ENCODE measurements at places on chromosomes 16 and 17.

GRCh38 chr16:6571044-6571443, 761.6 kb upstream of the RBFOX1 start:
- no peak for DNase-seq

DNA sequence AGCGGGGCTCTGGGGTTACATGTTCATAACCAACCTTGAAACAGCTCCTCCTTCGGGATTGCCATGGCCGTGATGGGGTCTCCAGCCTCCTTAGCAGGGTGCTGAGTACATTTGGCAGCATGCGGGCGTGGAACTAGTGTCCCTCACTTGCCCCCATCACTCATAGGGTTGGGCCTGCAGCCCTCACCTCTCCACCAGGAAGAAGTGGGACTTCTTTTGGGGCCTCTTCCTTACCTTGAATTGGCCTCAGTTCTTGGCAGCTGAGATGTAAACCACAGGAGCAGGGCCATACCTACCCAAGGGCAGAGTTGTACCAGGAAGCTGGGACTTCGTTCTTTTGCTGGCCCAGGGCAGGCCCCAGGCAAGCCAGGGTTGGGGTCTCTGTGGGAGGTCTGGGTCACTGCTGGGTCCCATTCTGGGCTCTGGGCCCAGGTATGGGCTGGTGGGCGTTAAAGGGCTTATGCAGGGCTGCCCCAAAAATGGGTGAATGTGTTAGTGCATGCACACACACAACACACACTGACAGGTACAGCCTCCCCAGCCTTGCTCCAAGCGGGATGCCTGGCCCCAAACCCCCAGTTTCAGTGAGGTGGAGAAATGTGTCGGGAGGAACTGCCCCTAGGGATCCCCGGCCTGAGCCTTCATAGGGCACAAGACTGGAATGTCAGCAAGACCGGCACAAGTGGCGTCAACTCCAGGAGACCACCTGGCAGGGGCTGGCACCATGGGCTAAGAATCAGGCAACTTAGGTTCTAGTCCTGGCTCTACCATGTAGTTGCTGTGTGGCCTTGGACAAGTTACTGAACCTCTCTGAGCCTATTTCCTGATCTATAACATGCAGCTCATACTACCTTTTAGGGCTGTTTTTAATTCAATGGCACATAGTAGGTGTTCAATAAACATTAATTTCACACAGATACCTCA, 3.9 kb upstream of the KRT15 start:
- no peak for DNase-seq

DNA sequence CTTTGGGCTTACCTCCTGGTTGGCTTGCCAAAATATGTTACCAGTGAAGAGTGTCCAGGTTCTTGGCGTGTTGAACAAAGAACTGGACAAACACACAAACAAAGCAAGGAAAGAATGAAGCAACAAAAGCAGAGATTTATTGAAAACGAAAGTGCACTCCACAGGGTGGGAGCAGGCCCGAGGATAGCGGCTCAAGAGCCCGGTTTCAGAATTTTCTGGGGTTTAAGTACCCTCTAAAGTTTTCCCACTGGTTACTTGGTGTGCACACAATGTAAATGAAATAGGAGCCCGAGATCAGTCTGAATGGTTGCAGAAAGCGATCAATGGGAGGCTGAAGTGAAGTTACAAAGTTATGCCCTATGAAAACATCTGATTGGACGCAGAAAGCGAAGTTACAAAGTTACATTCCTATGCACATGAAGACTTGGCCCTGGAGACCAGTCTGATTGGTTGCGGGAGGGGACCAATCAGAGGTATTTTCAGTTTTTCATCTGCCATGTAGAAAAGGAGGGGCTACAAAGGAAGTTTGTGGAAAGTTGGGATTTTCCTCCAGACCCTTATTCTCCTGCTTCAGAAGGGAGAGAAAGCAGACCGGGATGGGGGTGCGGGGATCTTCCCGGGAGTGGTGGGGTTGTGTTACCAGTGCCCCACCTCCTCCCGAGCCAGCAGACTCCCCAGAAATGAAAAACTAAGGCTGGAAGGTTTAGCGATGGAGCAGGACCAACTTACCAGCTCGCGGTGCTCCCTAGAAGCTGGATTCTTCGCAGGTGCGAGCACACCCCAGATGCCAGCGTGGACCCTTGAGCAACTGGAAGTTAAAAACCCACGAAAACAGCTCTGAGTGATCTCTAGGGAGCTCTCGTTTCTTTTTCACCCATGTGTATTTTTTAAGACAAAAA, at the start of gene SLFN12:
TSS of gene SLFN12 (minus strand) at position 325 of the 899 bp plus-strand sequence. CDS start 9,472 bp downstream, outside the sequence.
- peak; percentile 22 for DNase-seq

DNA sequence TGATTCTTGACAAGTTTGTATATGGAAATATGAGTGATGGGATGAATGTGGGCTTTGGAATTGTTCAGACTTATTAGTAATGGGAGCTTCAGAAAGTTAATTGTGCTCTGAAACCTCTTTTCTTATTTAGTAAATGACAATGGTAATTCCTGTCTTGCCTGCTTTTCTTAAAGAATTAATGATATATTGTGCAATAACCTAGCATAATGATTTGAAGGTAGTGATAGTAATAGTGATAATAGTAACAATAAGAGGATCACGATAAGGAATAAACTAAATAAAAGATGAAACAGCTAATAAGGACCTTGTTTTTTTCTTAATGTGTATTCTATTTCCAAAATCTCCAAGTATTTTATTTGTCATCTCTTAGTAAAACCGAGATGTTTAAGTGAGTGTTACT, 245.0 kb upstream of the CPHXL start:
- DNase-seq, result no peak

- DNase-seq, result no peak
These were observed 119.7 kb upstream of the MYOCD start for GRCh38 chr17:12545877-12546513.

- DNase-seq, result no peak
These were observed 693 bp downstream of the NDRG4 start for GRCh38 chr16:58500430-58501241.

DNA sequence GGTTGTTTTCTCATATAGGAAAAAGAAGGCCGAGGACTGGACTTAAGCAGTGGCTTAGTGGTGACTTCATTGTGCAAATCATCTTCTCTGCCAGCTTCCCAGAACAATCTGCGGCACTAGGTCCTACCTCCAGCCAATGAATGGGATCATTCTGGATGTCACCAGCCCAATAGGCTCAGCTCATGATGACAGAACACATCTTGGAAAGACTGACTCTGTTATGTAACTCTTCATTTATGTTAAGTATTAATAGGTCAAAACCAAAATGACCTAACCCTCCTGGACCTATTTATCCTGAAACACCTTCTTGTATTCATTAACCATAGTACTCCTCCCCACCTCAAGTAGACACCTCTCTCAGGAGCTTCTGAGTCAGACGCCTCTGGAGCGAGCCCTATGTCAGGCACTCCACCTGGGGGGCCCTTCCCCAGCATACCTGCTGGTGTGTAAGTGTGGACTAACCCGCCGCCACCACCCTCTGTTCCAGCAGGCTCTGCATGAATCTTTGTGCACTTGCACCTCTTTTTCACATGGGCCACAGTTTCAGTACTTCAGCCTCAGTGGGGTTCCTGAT, 7.2 kb downstream of the ARL2BP start:
- DNase-seq, result no peak

GRCh38 chr16:28901862-28902261, 23.2 kb downstream of the RABEP2 start:
- DNase-seq, result no peak

DNA sequence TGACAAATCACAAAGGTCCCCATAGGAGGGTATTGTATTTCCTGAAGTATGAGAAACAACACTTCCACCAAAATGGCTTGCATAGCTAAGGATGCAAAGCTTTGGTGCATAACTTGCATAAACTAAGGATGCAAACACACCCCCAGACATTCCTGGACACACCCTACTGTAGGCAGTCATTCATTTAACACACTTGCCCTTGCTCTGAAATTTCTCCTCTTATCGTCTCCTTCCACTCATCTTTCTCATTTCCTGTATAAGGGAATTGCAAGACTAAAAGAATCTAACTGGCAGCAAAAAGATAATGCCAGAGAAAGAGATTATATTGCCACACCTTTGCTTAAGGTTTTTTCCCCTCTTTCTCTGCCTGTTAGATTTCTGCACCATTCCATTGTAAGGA, 28.3 kb downstream of the CHD9 start:
- DNase-seq, result no peak

GRCh38 chr17:21177401-21177800, 36.6 kb downstream of the TMEM11 start:
- DNase-seq, result no peak

DNA sequence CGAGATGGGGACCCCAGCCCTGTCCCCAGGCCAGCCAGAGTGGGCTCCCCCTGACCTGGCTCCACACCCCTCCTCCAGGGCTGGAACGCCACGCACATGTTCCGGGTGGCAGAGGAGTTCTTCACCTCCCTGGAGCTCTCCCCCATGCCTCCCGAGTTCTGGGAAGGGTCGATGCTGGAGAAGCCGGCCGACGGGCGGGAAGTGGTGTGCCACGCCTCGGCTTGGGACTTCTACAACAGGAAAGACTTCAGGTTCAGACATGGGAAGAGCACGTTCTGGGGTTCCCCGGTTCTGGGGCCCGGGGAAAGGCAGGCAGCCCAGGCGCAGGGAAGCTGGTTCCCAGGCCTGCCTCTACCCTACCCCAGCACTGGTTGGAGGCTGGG, 4.6 kb downstream of the ACE start:
- no peak for DNase-seq

- DNase-seq, result no peak
These were observed 8.5 kb upstream of the TMEM92 start for GRCh38 chr17:50265690-50266315.

DNA sequence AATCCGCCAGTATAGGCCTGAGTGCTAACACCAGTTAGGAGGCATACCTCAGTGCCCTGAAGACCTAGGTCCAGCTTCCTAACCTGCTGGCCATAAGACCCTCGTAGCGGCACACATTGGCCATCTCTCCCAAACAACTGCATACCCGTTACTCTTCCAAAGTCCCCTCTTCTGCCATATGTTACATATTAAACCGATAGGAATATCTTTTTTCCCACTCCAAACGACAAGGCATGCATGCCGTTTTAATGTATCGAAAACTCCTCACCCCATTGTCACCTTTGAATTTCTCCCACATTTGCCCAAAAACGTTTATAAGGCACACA, 721 bp upstream of the AXIN2 start:
- no peak for DNase-seq

- no peak for DNase-seq
These were observed 1.5 kb upstream of the CDH13 start for GRCh38 chr16:82625066-82625968.

GRCh38 chr17:49120166-49120565, 12.4 kb upstream of the B4GALNT2 start:
- DNase-seq, result no peak

DNA sequence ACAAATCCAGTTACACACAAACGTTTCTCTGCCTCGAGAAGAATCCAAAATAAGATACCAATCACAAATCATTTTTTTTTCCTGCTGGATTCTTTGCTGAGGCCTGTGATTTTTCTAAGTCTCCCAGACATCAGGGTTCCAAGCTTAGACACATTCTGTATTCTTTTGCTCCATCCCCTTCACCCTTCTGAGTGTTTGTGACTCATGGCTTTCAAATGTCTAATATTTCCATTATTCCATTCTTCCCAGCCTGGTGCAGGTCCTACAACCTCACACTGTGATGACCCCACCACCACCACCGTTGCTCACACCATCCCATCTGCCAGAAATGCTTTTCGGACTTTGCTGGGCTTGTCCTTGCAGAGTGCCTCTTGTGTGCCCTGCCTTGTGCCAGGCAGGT, 480.1 kb downstream of the SOX9 start:
- no peak for DNase-seq

DNA sequence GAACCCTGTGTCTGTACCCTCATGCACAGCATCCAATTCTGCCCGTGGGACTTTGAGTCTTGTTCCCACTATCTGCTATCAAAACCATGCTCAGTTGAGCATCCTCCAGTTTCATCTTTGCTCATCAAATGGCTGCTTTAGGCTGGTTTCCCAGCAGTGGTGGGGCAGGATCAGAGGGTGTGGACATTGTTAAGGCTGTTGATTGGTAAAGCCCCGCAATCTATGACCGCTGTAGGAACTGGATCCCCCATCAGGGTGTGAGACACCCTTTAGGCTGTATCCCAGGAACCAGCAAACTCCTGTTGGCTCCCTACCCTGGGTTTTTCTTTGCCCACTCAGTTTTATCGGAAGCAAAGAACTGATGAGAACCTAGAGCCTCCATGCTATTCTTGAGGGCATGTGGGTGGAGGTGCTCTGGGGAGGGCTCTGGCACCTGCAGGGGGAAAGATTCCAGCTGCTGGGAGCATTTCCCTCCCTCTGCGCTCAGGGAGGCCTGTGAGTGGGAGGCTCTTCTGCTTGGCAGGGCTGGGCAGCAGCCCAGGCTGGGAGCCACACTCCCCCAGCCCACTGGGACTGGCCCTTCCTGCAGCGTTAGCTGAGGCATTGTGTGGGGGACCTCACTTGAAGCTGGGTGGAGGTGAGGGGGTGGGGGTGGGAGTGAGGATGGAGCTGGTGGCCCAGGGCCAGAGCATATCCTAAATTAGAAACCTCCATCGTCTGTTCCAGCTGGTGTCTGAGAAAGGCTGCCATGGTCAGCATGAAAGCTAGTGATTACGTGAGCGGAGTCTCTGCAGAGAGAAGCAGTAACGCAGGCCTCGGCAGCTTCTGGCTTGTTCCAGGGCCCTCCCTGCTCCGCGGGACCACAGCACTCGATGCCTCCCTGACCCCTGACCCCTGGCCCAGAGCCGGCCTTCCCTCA, 160.6 kb downstream of the IRF8 start:
- no peak for DNase-seq

DNA sequence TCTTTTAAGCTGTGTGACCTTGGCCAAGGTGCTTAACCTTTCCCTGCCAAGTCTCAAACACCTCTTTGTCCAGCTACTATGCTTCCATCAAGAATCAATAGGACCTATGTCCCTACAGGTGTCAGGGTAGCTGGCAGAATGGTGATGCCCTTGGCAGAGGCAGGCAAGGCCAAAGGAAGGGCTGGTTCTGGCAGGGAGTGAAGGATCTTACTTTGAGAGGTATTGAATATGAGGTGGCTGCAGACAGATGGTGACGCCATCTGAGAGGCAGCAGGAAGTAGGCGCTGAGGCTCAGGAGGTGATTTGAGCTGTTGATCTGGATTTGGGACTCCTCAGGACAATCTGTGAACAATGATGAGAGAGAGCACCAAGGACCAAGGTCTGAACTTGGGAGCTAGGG, 12.5 kb downstream of the ABCC3 start:
- DNase-seq, result no peak

- no peak for DNase-seq
These were observed 793.7 kb upstream of the EEF2KMT start for GRCh38 chr16:5891296-5891695.
